Right ventricle myocardium inferior (tissue), 1 donor: ENCODE measurements at places on chromosomes 7 and 10.
A peak's percentile ranks its signal among the peaks of the same experiment; 100 is the strongest.

GRCh38 chr7:28484606-28484935 is 72.3 kb downstream of the CREB5 start:
- no peak for DNase-seq

DNA sequence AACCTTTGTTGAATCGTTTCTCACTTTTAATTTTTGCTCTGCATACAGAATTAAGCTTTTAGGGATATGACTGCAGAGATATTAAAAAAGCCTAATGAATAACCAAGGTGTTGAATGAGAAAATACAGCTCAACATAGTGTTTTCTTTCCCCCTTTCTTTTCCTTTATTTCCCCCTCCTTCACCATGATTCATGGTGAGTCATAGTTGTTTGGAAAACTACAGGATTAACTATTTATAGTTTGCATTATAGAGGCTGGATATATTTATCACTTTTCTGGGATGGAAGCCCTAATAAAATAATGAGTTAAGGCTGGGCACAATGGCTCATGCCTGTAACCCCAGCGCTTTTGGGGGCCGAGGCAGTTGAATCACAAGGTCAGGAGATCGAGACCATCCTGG is 115.0 kb downstream of the DNAJB9 start:
- no peak for DNase-seq

GRCh38 chr10:126687121-126687606 is 16.7 kb upstream of the C10orf90 start:
- DNase-seq: no peak

- no peak for DNase-seq
Measured at GRCh38 chr7:81816312-81816711, 46.5 kb upstream of the HGF start.

GRCh38 chr7:135877805-135878204 is 99.4 kb downstream of the MTPN start:
- no peak for DNase-seq

DNA sequence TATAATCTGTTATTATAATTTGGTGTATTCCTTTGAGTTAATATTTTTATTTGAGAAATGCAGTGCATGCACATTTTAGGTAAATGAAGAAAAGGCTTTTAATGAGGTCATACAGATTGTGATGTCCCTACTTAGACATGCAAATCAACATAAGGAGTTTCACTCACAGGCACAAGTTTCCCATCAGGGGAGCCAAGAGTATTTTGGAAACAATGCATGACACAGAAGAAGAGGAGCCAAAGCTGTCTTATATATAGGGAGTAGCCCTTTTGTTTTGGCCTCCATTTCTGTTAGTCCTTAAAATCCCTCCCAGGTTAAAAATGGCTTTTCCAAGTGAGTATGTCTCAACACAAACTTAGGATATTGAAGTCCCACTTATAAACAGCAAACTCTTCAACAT is 703.4 kb upstream of the ANKRD30A start:
- no peak for DNase-seq

- no peak for DNase-seq
Measured at GRCh38 chr7:157253850-157254249, 83.0 kb upstream of the DNAJB6 start.

- no peak for DNase-seq
Measured at GRCh38 chr7:122433765-122434164, 129.2 kb upstream of the FEZF1 start.

DNA sequence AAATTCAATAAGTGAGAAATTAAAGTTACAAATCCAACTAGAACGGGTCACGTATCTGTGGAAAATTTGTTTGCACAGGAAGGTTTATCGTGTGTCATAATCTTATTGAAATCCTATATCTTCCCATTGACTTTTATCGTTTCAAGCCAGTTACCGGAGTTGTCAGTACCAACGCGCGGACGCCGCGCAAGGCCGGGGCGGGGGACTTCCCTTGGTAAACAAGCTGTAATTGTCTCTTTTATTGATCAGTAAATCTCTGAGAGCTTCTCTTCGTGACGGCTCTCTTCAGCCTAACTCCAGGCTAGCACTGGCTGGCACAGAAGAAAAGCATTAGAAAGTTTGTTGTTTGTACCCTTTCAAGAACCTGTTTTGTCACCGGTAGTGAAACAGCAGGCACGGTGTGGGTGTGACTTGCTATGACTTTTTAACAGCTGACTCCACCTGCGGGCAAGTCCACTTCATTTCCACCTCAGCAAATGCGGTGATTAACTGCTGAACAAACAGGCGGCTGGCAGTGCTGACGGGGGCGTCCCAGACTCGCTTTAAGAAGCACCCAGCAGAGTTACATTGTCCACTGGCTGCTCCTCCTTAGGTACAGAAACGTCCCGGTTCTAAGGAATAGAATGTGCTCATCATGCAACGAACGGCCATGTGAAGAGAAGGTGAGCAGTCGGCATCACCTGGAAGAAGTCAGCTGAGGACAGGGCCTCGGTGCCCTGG is 215.8 kb downstream of the MAD1L1 start:
- peak; percentile 14 for DNase-seq

DNA sequence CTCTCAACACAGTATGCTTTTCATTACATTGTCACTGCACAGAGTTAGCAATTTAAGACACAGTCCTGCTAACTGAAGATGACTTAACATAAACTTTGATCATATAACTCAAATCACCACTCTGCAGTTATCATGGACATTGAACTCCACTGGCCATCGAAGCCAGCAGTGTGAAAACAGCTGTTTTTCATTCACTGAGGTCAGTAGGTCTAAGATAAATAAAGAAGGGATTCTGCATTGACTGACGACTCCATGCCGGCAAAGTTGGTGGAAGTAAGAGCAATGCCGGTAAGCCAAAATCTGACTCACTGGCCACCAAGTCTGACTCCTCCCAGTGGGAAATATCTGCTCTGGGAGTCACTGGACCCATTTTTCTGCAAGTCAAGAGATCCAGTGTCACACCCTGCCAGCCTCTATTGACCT is 449.9 kb upstream of the ANKRD30A start:
- no peak for DNase-seq

DNA sequence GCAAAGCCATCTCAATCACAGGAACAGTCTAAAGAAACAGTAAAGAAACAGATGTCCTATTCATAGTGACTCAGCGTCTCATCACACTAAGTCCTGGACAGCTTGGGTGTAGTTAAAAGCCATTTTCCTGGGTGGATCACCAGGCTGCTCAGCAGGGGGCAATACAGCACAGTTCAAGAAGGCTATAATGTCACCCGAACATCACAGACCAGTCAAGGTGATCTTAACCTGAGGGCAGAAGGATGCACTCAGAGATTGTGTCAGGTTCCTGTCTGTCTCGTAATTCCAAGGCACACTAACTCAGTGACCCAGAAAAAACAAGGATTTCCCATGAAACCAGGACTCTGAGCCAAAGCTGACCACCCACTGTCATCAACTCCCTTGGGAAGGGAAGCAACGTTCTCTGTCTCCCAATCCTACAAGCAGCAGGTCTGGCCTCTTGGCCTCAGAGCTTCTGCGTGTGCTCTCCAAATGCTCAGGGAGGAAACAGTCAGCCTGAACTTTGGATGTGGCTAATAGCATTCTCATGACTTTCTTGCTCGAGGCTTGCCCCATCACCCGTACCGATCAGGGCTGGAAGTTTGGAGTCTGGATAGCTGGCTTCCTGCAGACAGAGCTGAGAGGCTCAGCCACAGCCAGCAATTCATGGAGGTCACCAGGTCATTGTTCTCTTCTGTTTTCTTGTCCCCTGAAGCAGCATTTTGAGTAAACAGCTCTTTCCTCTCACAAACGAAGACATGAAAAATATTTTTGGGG is 90.4 kb upstream of the FAM171A1 start:
- DNase-seq: no peak

DNA sequence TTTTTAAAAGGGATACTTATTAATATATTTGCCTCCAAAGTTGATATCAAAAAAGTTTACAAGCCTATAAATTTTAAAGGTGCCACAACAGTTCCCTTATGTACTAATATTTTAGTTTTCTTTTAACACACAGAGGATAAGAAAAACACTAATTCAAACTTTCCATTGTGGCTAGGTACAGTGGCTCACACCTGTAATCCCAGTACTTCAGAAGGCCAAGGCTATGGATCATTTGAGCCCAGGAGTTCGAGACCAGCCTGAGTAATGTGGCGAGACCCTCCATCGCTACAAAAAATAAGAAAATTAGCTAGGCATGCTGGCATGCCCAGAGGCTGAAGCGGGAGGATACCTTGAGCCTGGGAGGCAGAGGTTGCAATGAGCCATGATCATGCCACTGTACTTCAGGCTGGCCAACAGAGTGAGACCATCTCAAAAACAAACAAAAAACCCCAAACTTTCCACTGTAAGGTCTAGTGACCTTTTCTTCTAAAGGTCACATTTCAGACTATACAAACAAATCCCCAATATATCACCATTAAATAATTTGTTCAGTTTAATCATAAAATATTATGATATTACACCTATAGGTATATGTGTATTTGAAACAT is 107.5 kb downstream of the HBP1 start:
- no peak for DNase-seq

GRCh38 chr7:115748123-115748738 is 282.3 kb downstream of the TFEC start:
- DNase-seq: no peak

- no peak for DNase-seq
Measured at GRCh38 chr7:156780724-156781455, 112.1 kb downstream of the LMBR1 start.

GRCh38 chr7:30880941-30881340 is 30.7 kb upstream of the AQP1 start:
- DNase-seq: peak; percentile 37

GRCh38 chr10:75646916-75647315 is 215.5 kb downstream of the LRMDA start:
- no peak for DNase-seq

DNA sequence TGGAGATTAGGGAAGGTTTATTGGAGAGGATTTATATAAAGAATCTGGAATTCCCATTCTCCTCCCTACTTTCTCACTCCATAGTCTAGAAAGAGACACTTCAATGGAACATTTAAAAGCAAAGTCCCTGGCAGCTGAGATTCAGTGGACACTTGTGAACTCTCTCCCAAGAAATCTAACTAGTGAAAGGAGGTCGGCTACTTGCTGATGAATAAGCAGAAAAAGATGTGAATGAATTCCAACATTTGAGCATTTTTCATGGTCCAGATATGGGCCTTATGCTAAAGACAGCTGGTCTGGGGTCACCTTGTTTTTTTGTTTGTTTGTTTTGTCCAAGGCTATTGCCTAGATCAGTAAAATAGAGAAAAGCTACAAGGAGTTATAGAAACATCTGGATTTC is 141.1 kb upstream of the LRRTM3 start:
- no peak for DNase-seq

DNA sequence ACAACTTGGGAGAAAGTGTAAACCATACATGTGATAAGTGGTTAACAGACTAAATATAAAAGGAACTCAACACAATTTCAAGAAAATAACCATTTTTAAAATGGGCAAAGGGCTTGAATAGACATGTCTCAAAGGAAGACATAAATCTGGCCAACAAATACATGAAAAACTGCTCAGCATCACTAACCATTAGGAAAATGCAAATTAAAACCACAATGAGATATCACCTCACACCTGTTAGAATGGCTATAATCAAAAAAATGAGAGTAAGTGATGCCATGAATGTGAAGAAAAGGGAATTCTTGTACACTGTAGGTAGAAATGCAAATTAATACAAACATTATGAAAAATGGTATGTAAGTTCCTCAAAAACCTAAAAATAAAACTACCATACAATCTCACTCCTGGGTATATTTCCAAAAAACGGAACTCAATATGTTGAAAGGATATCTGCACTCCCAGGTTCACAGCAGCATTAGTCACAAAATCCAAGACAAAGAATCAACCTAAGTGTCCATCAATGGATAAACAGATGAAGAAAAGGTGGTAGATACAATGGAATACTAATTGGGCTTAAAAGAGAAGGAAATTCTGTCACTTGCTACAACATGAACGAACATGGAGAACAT is 5.6 kb downstream of the SNX13 start:
- DNase-seq: no peak

GRCh38 chr7:155947051-155947450 is 134.8 kb upstream of the SHH start:
- no peak for DNase-seq

- no peak for DNase-seq
Measured at GRCh38 chr7:107076781-107077698, 32.5 kb downstream of the PRKAR2B start.

DNA sequence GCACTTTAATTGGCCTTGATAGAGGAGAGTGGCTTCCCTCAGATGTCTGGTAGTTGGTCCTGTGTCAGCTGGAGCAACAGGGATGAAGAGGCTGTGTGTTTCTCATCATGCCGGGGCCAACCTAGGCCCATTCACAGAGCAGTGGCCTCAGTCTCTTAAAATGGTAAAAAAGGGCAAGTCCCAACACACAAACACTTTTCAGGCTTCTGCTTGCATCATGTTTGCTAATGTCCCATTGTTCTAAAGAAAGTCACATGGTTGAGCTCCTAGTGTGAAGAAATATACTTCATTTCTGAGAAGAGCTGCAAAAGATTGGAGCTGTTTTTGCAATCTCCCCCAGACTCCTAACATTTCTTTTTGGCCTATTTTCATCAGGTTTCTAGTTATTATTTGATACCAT is 40.6 kb upstream of the RBAK start:
- DNase-seq: no peak

- no peak for DNase-seq
Measured at GRCh38 chr10:78981970-78982281, 86.8 kb upstream of the ZMIZ1 start.

- no peak for DNase-seq
Measured at GRCh38 chr10:51367127-51367526, 292.8 kb downstream of the PRKG1 start.

DNA sequence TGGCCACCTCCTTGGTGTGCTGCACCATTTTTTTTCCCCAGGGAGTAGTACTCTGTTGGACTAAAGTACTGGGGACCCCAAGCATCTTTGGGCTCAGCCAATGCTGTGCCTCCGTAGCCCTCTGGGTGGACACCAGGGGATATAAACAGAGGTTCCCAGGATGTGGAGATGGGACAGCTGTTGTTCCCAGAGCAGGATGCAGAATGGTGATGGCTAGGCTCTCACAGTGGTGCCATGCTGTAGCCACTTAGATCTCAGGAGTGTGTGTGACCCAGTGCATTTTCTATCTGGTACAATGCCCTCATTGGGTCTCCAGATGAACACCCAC is 50.9 kb upstream of the SCIN start:
- DNase-seq: no peak

- no peak for DNase-seq
Measured at GRCh38 chr10:25867321-25867720, 66.7 kb upstream of the MYO3A start.
